ENCODE measurements at places on chromosomes 13 and 19. TPM values are rescaled to one million over a fixed set of nuclear protein-coding genes. Genes with fewer than 3 reads are reported as not detected.

GRCh38 chr19:23543351-23543750 lies 143.7 kb downstream of the ZNF675 start:
- DNase-seq: no peak

DNA sequence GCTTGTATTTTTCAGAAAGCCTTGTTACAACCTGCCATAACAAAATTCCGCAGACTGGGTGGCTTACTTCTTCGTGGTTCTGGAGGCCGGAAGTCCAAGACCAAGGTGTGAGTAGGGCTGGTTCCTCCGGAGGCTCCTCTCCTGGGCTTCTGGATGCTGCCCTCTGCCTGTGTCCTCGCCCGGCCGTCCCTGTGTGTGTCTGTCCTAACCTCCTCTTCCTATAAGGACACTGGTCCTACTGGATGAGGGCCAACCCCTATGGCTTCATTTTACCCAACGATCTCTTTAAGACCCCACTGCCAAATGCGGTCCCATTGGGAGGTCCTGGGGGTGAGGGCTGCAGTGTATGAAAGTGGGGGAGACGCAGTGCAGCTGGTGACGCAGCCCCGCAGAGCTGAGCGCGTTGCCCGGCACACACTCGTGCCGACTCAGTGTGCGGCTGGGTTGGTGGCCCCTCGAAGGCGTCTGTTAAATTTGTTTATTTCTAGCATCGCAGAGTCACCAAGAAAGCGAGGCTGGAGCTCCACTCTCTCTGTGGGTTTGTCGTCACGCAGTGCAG lies 116.7 kb downstream of the SOX1 start:
- DNase-seq: no peak

DNA sequence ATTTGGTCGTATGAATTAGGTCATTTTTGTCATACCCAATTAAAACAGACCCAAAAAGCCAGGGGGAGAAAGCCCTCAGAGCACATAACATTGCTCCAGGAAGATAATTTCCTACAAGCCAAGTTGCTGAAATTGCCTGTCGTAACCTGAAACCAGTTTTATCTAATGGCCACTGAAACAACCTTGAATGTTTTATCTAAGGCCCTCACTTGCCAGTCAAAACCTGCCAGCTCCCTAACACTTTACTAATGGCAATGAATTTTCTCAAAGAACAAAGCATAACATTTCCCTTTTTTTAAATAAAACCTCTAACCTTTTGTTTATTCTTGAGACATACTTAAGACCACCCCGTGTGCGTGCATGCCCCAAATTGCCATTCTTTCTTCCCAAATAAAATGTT lies 496.2 kb upstream of the KLHL1 start:
- no peak for DNase-seq

DNA sequence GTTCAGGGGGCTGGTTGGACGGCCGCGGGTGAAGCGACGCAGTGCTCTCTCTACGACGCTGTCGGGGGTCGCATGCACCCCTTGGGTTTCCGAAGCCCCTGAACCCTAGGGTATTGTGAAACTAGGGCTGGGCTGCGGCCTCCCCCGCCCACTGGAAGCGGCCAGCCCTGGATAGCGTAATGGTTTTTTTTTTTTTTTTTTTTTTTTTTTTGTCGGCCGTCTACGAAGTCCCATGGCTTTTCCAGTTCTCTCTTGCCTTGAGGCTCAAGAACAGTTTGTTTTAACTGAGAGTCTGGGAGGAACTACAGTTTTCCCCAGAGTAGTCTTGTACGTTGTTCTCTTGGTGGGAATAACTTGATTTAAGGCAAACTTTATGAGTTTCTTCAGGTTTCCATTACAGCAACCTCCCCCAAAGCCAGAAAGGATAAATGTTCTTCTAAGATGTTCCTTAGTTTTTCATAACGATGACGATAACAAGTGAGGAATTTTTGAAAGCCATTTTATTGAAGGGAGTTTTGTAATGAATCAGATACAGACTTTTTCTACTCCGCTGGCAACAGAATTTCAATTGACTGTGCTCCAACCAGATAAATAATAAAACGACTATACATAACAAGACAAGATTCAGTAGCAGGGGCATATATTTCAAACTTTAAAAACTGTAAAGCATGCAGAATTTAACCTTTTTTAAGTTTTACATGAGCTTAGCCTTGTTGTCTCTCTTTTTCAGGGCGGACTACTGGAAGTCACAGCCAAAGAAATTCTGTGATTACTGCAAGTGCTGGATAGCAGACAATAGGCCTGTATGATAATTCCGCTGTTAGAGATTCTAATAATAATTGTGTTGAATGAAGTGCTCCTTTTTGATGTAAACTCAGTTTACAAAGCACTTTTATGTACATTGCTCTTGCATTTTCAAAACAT lies 867 bp downstream of the WBP4 start:
- DNase-seq: no peak

- DNase-seq: no peak
These were observed 17.8 kb upstream of the IGLON5 start for GRCh38 chr19:51293571-51294210.

- DNase-seq: peak; percentile 71
These were observed 33.0 kb downstream of the DEDD2 start for GRCh38 chr19:42184401-42184861.

DNA sequence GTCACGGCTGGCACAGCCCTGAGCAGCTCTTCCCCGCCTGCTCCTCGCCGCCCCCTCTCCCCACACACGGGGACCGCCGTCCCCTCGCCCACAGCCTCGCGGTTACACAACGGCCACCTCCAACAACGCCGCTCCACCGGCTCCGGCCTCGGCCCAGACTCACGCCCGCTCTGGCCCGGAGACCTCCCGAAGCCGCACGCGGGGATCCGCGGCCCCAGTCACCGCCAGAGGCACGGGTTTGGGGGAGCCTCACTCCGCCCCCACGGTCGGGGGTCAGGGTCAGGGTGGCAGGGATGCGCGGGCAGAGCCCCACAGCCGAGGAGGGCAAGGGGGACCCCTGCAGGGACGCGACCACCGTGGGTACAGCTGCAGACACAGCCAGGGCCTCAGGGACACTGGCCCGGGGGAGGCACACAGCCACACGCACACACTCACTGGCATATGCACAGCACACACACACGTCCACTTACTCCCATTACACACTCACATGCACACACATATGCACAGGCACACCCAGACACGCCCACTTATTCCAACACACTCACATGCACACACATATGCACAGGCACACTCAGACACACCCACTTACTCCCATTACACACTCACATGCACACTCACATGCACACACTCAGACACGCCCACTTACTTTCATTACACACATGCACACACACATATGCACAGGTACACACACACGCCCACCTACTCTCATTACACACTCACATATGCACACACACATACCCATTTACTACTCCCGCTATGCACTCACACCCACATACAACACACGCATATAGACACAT lies 1.6 kb downstream of the TTYH1 start:
- DNase-seq: no peak

DNA sequence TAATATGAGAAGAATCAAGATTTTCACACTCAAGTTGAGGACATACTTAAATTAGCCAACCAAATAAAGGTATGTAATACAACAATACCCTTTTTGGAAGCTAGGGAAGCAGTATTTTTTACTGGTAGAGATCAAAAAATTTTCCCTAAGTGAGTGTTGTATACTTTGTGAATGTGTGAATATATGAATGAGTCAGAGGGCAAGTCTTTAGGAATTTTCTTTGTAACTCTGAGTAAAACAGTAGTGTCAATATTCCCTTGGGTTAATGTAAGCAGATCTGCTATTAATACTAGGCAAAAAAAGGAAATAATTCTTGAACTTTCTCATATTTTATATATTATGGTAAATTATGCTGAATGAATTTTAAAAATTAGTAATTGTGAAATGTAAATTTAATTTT lies 1161.8 kb upstream of the MIR17HG start:
- no peak for DNase-seq

- DNase-seq: no peak
These were observed 540.5 kb downstream of the PCDH9 start for GRCh38 chr13:66689628-66690027.

- DNase-seq: no peak
These were observed 7.7 kb upstream of the GPR18 start for GRCh38 chr13:99265821-99266426.

GRCh38 chr19:49475191-49475917 lies 1.3 kb downstream of the FLT3LG start:
- DNase-seq: no peak

Gene MTIF3
- total RNA-seq: 65.9 TPM

Gene PSG1
- not detected for total RNA-seq

Gene PPP1R13L
- 108 TPM for total RNA-seq

Gene FPR3
- total RNA-seq: 3.4 TPM

Gene TMEM147
- total RNA-seq: 113 TPM

Gene POSTN
- total RNA-seq: 69.5 TPM

Gene MATK
- 1.9 TPM for total RNA-seq

Gene MRI1
- total RNA-seq: 50.7 TPM

Gene KLK15
- not detected for total RNA-seq

Gene KCNJ14
- 1.5 TPM for total RNA-seq

Gene IL17D
- 3.9 TPM for total RNA-seq

Gene SPACA4
- total RNA-seq: not detected

Data from ureter (tissue), 1 donor.